Dorsolateral prefrontal cortex (tissue), 122 donors: ENCODE measurements at places on chromosomes 16 and 17.

DNA sequence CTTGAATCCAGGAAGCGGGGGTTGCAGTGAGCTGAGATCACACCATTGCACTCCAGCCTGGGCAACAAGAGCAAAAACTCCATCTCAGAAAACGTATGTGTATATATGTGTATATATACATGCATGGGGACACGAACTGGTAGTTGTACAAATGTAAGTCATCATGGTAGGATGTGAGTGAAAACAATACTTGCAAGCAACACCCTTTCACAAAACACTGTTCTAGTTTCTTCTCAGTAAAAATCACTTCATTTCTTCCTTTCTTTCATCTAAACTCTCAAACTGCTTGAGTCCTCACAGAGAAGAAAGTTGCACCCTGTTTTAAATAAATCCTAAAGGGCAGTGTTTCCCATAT is 51.8 kb downstream of the METTL16 start:
- no peak for DNase-seq

- DNase-seq, result no peak
These were observed 9.2 kb upstream of the PRKCB start for GRCh38 chr16:23826528-23827045.

- DNase-seq, result no peak
These were observed 400.9 kb downstream of the SLC39A11 start for GRCh38 chr17:72691586-72691985.

GRCh38 chr16:81621496-81621895 is 157.6 kb upstream of the PLCG2 start:
- DNase-seq, result no peak

- DNase-seq, result no peak
These were observed 67.8 kb downstream of the GP2 start for GRCh38 chr16:20259541-20259940.

DNA sequence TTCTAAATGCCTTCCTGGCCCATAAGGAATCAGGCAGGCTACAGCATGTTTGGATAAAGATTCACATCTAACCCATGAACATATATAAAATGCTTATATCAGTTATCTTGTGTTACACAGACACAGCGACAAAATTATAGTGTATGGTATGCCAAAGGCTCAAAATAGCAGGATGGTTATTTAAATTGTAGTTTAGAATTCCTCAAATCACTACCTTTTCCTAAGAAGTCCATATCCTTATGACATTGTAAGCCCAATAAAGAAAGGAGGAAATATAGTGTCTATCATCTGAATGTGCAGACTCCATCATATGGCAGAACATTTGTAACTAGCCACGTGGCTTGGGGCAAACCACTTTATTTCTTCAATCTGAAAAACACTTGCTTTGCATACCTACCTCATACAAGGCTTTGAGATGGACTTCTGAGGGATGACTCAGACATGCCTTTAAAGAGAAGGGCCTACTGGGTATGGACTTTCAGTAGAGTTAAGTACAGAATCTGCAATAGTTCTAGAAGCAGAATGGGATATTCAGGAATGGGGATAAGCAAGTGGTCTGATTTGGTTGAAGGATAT is 12.1 kb upstream of the DHX8 start:
- no peak for DNase-seq

GRCh38 chr17:80423536-80424225 is 8.7 kb downstream of the ENDOV start:
- DNase-seq, result no peak

DNA sequence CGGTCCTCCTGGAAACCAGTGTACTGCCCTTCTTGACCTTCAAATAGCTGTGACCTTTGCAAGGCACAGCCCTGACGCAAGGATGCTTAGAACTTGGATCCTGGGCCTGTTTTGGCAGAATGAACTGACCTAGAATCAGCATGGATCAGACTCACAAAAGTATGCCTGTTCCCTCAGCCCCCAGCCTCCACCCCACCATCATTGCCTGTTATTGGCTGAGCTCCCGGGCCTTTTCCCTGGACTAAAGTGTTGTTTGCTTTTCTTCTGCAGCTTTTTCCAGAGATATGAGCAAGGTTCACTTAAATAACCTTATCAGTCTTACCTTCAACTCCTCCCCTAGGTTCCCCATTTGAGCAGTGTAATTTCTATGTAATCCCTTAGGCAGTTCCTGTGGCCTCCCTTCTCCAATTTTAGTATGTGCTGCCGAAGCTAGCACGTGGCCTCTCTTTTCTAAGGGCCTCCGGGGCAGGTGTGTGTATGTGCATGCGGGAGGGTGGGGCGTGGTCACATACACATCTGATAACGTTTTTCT is 347.4 kb downstream of the MAF start:
- DNase-seq, result no peak
